Skin of body (tissue), 3 donors: ENCODE measurements at places on chromosomes 2 and 18. TPM values are rescaled to one million over a fixed set of nuclear protein-coding genes. Genes with fewer than 3 reads are reported as not detected.

Gene HOXD9
- total RNA-seq: 4.7 TPM

Gene LRP1B
- total RNA-seq: 1.7 TPM

Gene ANO7
- 0.79 TPM for total RNA-seq

Gene ELAC1
- 3.5 TPM for total RNA-seq

Gene POTEC
- not detected for total RNA-seq

Gene DCDC2C
- total RNA-seq: 0.20 TPM

Gene NRP2
- total RNA-seq: 39.3 TPM

Gene WNT10A
- 5.7 TPM for total RNA-seq

Gene MALL
- total RNA-seq: 7.1 TPM

Gene MEIS1
- 28.4 TPM for total RNA-seq

Gene RIT2
- not detected for total RNA-seq

Gene DSC1
- total RNA-seq: 150 TPM

Gene CDCA7
- 11.4 TPM for total RNA-seq

Gene UGGT1
- 30.9 TPM for total RNA-seq

Gene UGT1A8
- total RNA-seq: not detected

Gene C2orf66
- 0.69 TPM for total RNA-seq
